ENCODE measurements at places on chromosomes 12 and 14.

DNA sequence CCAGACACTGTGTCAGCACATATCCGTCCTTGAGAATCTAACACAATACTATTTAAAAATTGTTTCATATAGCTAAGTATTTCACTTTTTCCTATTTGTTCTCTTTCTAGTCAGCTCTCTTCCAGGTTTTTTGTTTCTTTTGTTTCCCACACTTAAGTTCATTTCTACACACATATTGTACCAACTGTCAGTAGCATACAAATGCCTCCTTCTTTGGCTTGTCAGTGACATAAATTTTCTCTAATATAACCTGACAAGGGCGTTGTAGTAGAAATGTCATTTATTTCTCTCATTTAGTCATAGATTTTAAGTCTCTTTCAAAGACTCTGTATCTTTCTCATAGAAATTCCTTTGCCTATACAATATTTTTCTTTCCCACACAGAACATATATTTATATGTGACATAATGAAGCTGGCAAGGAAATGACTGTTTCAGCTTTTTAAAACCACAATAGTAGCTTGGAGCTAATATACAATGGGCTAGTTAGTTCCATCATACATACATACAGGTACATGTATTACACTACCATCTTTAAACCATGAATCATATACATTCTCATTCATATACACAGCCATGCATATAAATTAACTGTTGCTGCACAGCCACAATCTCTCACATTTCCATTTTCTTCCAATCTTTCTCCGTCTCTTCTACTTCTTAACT lies 42.3 kb upstream of the EPS8 start:
- DNase-seq, result no peak

- no peak for DNase-seq
Measured at GRCh38 chr14:68660495-68660894, 132.4 kb downstream of the ZFP36L1 start.

GRCh38 chr14:105508601-105509000 lies 17.6 kb downstream of the TEDC1 start:
- no peak for DNase-seq

DNA sequence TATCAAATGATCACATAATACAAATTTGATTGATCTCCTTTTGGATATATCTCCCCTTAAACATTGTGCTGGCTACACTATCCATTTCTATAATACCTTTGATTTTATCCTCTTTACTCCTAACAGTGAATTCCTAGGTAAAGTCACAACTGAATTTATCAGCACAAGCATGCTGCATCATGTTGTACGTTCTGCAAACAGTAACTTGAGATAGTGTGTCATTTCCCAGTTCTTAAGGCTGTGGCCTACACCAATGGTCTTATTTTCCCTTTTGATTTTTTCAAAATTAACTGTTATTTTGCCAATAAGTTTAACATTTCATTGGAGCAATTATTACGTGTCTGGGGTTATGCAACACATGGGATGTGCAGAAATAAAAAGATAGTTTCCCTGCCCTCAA lies 24.8 kb downstream of the PRKCH start:
- DNase-seq, result no peak

GRCh38 chr14:27390155-27390554 lies 792.3 kb upstream of the NOVA1 start:
- DNase-seq, result no peak

DNA sequence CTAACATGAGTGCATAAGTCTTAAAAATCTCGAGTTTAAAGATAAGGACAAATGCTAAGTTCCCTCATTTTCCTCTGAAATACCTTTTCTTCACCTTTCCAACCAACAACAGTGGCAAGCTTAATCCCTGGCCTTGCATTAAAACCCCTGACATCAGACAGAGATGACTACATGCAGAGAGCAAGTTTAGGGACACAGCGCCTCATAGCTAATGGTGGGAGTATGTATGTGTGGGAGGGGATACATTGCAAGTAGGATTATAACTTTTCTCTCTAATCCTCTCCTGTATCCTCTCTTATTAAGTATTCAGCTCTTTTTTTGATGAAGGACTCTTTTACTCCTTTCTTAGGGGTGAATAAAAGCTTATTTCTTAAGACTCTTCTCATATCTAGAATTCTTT lies 547.1 kb downstream of the CCER1 start:
- DNase-seq, result no peak

DNA sequence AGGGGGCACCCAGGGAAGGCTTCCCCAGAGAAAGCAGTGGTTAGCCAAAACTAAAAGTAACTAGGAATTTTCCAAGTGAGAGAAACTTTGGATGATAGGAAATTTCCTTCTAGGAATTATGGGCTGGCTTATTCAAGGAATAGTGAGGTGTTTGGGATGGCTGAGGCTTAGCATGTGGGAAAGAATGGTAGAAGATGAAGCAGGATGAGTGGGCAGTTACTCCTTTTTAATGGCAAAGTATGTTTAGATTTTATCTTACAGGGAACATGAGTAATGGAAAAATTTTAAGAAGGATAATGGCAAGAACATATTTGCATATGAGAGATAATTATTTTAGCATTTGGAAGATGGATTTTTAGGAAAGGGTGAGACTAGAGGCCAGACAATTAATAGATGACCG lies 197.6 kb downstream of the SLC38A4 start:
- DNase-seq, result no peak

DNA sequence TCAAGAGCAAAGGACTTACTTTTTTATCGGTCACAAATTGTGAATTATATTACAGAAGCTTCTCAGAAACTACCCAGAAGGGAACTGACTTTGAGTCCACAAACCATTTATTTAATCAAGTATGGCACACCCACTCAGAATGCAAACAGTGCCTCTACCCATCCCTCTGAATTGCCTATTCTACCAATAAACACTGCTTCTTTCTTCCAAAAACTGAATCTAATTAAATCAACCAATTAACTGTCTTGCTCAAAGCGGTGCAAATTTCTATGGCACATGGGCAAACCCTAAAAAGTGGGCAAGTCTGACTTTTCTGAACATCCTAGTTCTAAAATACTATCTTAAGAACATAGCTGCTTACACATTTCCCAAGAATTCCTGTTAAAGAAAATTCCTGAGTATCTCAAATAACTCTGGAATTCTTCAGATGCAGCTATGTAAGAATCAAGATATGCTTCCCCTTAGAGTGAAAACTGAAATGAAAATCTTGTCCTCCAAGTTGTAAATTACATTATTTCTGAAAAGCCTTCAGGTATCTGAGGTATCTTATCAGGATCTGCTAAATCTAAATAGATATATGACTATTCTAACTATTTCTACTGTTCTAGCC lies 4.3 kb downstream of the SPTLC2 start:
- no peak for DNase-seq

DNA sequence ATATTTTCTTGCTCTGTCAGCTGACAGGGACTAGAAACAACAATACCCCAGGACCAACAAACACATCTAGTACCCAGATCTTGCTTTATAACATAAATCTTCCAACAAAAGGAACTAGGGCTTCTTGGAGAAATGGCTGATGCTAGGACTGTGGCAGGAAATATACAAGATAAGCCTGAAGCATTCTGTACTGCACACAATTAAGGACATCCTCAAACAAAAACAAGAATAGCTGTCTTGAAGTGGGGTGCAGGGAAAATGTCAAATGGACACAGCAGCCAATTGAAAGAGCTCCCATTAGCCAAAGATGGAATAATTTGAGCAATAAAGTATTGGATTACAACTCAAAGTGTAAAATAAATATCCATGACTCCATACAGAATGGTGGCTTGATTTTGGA lies 50.0 kb downstream of the LGMN start:
- no peak for DNase-seq

DNA sequence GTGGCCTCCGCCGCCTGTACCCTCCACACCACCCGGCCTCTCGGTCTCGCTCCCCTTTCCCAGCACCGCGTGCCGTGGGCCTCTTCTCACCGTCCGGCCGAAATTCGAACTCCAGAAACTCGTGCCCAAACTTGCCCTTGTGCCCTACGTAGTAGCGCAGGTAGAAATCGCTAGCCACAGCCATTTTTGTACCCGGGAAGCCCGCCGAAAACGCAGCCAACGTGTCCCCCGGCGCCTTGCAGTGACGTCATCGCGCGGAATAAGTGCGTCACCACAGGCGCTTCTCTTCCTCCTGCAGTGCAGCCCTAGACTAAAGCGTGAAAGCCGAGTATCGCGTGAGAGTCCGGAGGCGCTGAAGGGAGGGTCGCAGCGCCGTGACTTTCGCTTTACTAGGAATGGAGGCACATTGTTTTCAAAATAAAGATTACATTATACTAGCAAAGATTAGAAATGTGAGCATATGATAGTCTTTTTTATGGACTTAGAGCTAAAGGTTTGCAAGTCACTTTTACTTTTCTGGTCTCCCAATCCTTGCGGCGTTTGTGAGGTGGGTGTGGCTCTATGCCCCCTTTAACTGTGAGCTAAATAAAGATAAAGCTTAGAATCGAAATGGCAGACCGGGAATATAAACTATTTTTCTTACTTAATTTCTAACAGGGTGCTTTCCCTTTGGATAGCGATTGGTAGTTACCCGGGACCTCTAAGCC lies at the start of gene MAGOHB:
Gene MAGOHB, minus strand, starts transcription at position 261 of the 707 bp plus-strand sequence. Its CDS starts 77 bp downstream, at position 184.
- peak; percentile 99 for DNase-seq

DNA sequence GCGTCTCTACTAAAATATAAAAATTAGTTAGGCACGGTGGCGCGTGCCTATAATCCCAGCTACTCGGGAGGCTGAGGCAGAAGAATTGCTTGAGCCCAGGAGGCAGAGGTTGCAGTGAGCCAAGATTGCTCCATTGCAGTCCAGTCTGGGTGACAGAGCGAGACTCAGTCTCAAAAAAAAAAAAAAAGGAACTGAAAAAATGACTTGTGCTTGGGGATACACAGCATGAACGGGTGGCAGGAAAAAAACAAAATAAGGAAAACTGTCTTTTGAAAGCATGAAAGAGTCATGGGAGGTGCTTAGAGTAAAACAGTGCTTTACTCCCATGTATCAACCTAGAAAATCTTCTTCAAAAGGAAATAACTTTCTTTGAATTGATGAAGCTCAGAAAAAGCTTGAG lies 80.8 kb downstream of the TMTC1 start:
- no peak for DNase-seq

- no peak for DNase-seq
Measured at GRCh38 chr14:74599946-74600345, 12.1 kb downstream of the LTBP2 start.

DNA sequence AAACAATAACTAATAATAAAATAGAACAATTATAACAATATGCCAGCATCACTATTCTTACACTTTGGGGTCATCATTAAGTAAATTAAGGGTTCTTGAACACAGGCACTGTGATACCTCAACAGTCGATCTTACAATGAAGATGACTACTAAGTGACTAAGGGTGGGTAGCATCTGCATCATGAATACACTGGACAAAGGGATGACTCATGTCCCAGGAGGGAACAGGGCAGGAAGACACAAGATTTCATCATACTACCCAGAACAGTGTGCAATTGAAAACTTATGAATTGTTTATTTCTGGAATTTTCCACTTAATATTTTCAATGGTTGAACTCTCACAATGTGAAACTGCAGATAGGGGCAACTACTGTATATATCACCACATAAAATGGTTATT lies 19.7 kb downstream of the TSPAN19 start:
- DNase-seq, result no peak

- DNase-seq, result no peak
Measured at GRCh38 chr12:106490264-106490663, 92.5 kb upstream of the RFX4 start.

DNA sequence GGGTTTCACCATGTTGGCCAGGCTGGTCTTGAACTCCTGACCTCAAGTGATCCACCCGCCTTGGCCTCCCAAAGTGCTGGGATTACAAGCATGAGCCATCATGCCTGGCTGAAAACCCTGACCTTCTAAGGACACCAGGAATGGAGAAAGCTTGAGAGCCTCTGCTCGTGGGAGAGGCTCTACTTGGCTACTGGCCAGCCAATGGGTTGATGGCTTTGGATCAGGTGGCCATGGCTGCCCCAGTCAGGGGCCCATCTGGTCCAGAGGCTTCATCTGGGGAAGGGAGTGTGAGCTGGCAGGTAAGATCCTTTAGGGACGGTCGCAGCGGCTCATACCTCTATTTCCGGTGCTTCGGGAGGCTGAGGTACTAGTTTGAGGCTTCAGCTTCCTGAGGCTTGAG lies 42.5 kb upstream of the PPP1CC start:
- no peak for DNase-seq
